ENCODE measurements at places on chromosomes 7 and 10.

- DNase-seq: no peak
Observed at GRCh38 chr7:28328822-28329660, 83.3 kb upstream of the CREB5 start.

- DNase-seq: no peak
Observed at GRCh38 chr10:84427903-84428650, 99.7 kb downstream of the CCSER2 start.

DNA sequence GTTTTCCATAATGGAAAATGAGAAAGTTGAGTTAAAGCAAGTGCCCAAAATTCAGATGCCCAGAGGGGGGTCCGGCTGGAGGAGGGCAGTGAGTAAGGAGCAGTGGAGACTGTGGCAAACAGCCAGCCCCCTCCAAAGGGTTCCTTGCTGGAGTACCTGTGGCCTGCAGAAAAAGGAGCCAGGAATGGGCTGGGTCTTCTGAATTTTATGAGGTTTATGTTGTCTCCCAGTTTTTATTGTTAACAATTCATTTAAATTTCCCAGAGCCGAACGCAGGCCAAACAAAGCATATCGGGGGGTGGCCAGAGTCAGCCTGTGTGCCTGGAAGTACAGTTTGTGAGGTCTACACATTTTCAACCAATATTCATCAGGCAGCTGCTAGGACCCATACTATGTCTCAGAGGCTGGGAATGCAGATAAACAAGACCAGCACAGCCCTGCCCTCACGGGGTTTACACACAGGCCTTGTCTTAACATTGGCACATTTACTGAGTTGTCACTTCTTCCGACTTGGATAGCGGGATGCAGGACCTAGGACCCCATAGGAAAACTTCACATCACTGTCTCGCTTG, 12.9 kb upstream of the CSGALNACT2 start:
- no peak for DNase-seq

GRCh38 chr10:60522617-60523016, 132.9 kb upstream of the ANK3 start:
- DNase-seq: no peak

GRCh38 chr10:130727766-130728490, 583.6 kb downstream of the TCERG1L start:
- no peak for DNase-seq

GRCh38 chr10:132497861-132498561, 39.6 kb upstream of the INPP5A start:
- DNase-seq: no peak

GRCh38 chr10:68435803-68436202, 28.7 kb upstream of the RUFY2 start:
- DNase-seq: no peak

- no peak for DNase-seq
Observed at GRCh38 chr7:144049491-144049890, 743 bp downstream of the OR2A5 start.

DNA sequence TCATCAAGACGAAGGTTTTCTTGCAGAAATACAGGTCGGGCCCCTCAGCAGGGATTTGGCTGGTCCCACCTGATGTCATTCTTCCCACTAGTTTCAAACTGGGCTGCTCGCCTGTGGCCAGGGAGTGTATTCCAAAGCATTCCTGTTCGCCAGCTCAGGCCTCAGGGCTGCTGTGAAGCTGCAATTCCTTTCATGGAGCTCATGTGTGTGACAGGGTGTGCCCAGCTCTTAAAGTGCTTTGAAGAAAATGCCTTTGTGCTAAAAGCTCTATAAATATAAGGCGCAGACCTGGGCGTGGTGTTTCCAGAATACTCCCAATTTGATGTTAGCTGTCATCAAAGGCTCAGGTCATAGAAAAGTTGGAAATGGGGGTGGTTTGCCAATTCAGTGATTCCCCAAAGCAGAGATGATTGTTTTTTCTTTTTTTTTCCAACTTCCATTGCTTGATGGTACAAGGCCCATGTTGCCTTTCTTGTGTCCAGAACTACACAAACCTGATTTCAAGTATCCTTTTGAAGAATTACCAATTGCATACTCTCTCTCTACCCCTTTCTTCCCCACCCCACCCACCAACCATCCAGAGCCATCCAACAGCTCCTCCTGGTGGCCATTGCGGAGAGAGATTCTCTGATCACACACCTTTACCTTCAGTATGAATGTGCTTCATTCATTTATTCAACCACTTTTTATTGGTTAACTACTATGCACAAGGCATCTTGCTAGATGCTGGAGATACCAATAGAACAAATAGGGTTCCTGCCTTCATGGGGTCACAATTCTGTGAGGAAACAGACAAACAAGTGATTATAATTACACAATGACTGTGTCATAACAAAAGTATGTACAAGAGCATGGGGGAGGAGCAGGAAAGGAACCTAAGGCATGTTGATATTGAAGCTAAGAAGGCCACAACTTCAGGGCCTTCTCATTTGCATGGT, 297.3 kb upstream of the LYZL1 start:
- peak; percentile 20 for DNase-seq

GRCh38 chr7:142602756-142603155, 146.5 kb upstream of the PRSS1 start:
- DNase-seq: no peak

DNA sequence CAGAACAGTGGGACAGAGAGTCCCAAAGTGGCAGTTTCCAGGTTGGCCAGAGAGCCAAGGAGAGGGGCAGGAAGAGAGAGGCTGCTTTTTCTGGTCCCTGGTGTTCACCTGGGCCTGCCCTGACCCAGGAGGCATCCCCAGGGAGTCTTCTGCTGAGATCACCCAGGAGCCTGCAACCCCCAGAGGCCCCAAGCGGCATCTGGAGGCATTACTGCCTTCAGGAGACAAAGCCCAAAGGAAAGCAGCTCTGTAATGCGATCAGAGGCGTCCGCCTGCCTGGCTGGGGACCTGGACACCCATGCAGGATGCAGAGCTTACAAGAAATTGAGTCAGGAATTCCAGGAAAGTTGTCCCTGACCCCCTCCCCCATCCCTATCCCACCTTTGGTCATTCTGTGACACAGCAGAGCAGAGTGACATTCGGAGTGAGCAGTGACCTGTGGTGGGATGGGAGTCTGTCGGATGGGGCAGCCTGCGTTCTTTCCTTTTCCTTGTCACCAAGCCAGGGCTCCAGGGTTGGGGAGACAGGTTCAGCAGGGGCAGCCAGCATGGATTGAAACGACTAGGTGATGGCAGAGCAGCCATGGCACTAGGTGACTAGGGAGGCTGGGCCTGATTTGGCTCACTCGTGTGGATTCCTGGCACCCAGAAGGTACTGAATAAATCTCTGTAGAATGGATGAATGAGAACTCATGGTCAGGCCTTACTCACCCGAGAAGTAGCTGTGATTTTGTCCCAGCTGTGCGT, 10.4 kb downstream of the UNC5B start:
- DNase-seq: no peak

DNA sequence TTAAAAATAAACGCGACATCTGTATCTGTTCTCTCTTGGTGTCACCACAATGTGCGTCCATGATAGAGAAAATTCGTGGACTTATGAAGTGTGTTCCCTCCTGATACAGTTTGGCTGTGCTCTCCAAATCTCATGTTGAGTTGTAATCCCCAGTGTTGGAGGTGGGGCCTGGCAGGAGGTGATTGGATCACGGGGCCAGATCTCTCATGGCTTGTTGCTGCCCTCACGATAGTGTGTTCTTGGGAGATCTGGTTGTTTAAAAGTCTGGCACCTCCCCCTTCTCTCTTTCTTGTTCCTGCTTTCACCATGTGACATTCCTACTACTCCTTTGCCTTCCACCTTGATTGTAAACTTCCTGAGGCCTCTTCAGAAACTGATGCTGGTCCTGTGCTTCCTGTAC, 229.4 kb upstream of the MYO3A start:
- no peak for DNase-seq

DNA sequence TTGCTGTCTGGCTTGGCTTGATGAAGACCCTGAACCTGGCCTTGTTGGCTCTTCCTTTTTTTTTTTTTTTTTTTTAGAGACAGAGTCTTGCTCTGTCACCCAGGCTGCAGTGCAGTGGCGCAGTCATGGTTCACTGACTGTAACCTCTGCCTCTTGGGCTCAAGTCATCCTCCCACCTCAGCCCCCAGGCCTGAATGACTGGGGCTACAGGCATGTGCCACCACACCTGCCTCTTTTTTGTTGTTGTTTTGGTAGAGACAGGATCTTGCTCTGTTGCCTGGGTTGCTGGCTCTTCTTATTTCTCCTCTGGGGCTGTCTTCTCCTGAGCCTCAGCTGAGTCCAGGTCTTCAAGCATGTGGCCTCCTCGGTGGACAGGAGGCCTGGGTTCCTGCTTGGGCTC, 44.7 kb downstream of the PRF1 start:
- DNase-seq: no peak

- DNase-seq: no peak
Observed at GRCh38 chr10:3173171-3173878, 743 bp upstream of the PITRM1 start.

DNA sequence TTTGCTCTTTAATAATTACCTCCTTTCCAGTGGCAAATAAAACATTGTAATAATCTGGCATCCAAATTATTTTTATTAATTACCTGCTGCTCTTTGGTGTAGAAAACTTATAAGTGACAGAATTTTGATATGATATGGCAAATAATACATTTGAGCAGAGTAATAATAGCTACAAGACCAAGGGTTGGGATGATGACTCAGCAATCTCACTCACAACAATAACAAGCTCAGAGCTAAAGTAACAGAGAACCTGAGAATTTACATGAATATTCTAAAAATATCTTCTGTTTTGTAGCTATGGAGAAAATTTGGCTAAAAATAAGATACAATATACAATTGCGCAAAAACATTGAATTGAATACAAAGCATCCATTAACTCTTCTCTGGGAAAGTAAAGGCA, 480.8 kb upstream of the COBL start:
- DNase-seq: no peak

DNA sequence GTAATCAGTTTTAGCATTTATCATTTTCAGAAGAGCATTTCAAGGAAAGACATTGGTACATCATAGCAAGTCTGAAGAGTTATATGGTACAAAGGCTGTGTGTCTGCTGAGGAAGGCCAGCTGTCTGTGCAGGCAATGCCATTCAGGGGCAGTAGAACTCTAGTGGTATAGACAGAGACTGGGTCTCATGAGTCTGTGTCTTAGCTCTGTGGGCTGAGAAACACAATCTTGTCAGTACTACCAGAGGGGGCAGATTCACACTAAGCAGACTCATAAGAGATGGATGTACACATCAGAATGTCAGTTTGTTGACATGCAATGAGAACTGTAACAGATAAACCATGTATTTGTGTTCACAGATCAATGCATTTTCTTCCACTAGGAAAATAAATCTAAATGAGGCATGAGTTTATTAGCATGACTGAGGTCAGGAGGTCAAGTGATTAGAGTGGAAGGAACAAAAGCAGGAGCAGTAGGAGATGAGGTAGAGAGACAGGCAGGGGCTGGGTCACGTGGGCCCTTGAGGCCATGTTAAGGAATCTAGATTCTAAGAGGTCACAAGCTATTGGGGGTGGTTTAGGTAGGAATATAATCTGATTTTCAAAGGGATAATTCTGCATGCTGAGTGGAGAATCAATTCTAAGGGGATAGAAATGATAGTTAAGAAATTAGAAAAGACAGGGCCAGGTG, 7.5 kb upstream of the GGCT start:
- no peak for DNase-seq

- DNase-seq: peak; percentile 56
Observed at GRCh38 chr10:101272229-101272868, 43.1 kb upstream of the LBX1 start.

- no peak for DNase-seq
Observed at GRCh38 chr7:92456236-92456635, 9.0 kb downstream of the GATAD1 start.

DNA sequence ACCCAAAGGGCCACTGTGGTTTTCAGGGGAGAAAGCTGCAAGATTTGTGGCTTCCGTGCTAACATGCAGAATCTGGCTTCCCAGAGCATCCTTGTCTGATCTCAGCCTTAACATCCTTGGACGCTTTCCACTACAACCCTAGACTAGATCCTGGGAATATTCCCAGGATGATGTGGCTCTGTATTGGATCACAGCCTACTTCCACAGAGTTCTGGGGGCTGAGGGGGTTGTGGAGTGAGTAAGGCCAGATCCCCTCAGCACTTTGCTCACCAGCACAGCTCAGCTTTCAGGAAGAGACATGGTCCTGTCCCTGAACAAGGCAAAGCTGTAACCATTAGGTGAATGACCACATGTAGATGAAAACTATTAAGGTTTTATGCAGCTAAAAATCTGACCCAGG, 241.3 kb upstream of the MYO3A start:
- no peak for DNase-seq

DNA sequence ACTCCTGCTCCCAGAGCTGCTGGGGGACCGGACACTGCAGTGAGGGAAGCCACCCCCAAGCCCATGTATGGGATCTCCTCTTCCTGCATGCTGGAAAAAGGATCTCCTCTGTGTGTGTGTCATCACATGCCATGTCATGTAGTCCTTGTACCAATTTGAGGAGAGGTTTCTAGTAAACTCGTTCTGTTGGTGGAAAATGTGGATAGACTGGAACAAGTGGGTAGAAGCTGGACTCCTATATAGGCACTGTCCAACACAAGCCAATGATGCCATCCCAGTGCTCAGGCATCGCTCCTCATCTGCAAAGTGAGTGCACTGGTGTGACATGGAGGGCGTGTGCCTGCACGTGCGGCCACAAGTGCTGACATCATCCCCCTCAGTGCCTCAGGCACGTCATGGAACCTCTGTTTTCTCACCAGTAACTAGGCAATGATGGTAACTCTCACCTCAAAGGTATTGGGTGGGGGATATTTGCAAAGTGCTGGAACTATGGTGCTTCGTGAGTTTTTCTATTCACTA, 19.3 kb downstream of the MYO1G start:
- DNase-seq: no peak

DNA sequence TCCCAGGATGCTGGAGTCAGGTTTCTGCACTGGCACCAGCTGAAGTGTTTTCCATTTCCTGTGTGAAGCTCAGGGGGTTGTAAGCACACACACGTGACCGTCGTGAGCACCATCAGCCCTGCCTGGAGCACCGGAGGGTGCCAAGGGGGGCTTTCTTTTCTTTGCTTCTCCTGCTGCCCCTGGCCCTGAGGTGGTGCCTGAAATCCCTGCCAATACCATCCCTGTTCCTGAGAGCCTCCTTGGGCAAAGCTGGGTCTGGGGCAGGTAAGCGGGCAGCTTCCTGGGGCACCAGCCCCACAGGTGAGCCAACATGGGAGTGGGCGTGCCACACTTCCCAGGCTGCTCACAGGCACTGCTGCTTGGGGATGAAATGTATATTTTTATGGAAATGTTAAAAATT, 593.6 kb downstream of the DNAJB6 start:
- peak; percentile 4 for DNase-seq

- DNase-seq: no peak
Observed at GRCh38 chr7:81533426-81533825, 236.4 kb downstream of the HGF start.

- DNase-seq: no peak
Observed at GRCh38 chr10:77244286-77244685, 393.3 kb downstream of the KCNMA1 start.

- no peak for DNase-seq
Observed at GRCh38 chr7:158452331-158452730, 135.3 kb downstream of the PTPRN2 start.

- DNase-seq: no peak
Observed at GRCh38 chr10:80608706-80609105, 71.0 kb downstream of the SH2D4B start.

DNA sequence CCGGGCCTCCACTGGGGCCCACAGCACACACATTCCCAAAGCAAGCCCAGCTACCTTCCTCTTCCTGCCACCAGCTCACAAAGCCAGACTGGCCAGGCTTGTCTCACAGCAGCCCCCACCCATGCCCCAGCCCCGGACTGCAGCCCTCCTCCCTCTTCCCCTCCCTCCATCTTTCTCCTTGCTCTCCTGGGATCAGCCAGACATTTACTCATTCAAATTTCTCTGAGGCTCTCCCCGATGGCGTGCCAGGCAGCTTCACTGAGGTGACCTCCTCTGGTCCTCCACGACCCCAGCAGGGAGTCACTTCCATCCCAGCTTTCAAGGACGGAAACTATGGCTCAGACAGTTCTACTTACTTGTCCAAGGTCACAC, 187.5 kb downstream of the GRID1 start:
- DNase-seq: no peak
